ENCODE measurements at places on chromosomes 6 and 20. TPM values are rescaled to one million over a fixed set of nuclear protein-coding genes. Genes with fewer than 3 reads are reported as not detected.

GRCh38 chr20:24580855-24581254, 111.4 kb downstream of the SYNDIG1 start:
- no peak overlapping the region for H3K4me3 ChIP-seq
- H3K27me3 ChIP-seq, result no peaks in the 10 kb centered on the region
- no peak overlapping the region for H3K27ac ChIP-seq
- DNase-seq, result no peak
- no peaks in the 10 kb centered on the region for H3K4me1 ChIP-seq

- no peaks in the 10 kb centered on the region for H3K36me3 ChIP-seq
- no peak overlapping the region for H3K4me3 ChIP-seq
- no peaks in the 10 kb centered on the region for H3K27me3 ChIP-seq
- peak overlapping the region; percentile 84 for H3K27ac ChIP-seq
- no peak for DNase-seq
Observed at GRCh38 chr6:31776485-31776988, 591 bp downstream of the VWA7 start.

- H3K4me1 ChIP-seq, result no peaks in the 10 kb centered on the region
- no peak for DNase-seq
- no peaks in the 10 kb centered on the region for H3K27me3 ChIP-seq
- no peak overlapping the region for H3K4me3 ChIP-seq
- H3K27ac ChIP-seq, result no peak overlapping the region
Observed at GRCh38 chr6:8131265-8131897, 29.0 kb upstream of the EEF1E1 start.

DNA sequence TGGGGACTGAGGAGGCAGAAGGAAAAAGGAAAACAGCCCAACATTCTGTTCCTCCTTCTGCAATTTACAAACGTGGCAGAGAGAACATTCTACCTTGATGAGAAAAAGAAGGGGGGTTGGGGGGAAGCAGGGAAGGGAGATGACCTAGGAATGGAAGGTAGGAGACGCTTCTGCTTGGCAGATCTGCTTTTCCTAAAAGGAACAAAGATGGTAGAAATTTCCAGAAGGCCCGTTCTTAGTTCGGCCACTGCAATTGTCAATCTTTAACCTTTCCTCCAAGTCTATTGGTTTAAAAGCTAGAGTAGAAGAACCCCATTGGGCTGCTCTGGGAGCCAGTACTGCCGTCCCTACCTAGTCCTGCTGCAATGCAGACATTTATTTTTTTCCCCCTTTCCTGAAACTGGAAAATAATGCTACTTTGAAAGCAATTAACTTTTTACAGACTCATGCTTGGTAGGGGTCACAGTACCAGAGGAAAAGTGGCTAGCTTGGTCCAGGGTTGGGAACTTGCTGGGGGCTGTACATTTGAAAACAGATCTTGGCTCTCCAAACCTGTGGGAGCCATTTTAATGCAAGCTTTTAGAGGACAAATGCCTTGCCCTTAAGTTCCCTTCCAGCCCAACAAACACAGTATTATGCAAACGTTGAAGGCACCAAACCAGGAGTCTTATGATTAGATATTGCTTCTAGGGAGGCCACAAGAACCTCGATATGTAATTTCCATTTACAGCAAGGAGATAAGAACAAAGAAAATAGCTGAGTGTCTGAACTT, 2.6 kb downstream of the ZMYND8 start:
- peaks cover 54% of the 10 kb centered on the region for H3K4me1 ChIP-seq

DNA sequence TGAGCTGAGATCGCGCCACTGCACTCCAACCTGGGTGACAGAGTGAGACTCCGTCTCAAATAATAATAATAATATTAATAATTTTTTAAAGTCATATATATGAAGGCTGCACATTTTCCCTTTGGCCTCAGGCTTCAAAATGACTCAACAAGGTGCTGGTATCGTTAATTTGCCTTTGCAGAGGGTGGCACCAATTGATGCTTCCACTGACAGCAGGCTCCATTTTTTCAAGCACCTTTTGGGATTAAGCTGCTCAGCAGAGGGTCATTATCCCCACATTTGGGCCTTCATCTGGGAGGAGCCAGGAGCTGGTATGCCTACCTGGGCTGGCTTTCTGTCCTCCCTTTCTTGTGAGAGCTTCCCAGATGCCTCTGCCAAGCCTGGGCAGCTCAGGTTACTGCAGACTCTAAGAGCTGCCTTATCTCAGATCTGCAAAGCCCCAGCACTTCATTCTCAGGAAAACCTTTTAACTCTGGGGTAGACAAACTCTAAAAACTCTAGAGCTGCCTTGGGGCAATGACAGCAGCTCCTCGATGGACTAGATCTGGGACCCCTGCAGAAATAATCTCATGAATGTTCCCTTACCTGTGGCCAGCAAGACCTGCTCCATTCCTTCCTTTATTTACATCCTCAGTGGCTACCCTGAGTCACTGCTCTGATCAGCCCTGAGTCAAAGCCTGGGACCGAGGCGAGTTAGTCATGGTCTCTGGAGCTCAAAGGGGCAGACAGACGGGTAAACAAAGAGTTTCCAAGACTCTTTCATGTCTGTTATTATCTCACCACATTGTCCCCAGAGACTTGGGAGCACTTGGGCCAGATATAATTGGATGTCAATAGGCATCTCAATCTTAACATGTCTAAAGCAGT, 80.0 kb upstream of the EYA2 start:
- H3K27me3 ChIP-seq, result peaks cover 11% of the 10 kb centered on the region
- H3K4me3 ChIP-seq, result no peak overlapping the region
- no peaks in the 10 kb centered on the region for H3K4me1 ChIP-seq
- no peaks in the 10 kb centered on the region for H3K36me3 ChIP-seq
- no peak for DNase-seq

The BEND3 gene
- 2.4 TPM for total RNA-seq

The SIGLEC1 gene
- total RNA-seq, result 1.0 TPM

The DLL1 gene
- total RNA-seq, result 8.7 TPM

Measured in uterus (tissue), 4 donors.